CD8-positive, alpha-beta memory T cell (primary cell): ENCODE measurements at places on chromosomes 3 and 15. TPM values are rescaled to one million over a fixed set of nuclear protein-coding genes. Genes with fewer than 3 reads are reported as not detected.

DNA sequence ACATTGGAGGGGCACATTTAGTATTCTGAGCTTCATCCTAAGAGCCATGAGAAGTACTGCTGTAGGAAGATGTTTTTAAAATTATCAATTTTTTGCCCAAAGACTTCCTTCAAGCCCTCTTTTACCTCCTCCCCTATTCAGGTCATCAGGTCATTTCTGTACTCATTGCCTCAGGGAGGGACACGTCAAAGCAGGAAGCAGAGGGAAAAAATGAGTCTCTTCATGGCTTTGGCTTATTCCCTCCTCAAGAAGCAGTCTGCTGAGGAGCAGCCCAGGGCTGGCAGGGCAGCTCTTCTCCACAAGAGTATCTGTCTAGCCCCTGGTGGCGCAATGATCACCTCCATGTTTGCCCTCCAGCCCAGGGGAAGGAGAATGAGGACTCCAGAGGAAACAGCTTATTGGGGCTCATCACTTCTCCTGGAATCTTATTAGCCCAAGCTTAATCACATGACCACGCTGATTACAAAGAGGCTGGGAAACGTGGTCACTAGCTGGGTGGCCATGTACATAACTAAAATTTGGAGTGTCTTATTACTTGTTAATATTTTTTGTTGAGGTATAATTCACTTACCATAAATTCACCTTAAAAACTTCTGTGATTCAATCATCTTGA lies 44.2 kb upstream of the GATA2 start:
- DNase-seq = no peak
- H3K4me1 ChIP-seq = no peaks in the 10 kb centered on the region
- no peak overlapping the region for H3K4me3 ChIP-seq
- no peaks in the 10 kb centered on the region for H3K36me3 ChIP-seq
- H3K27ac ChIP-seq = no peak overlapping the region

DNA sequence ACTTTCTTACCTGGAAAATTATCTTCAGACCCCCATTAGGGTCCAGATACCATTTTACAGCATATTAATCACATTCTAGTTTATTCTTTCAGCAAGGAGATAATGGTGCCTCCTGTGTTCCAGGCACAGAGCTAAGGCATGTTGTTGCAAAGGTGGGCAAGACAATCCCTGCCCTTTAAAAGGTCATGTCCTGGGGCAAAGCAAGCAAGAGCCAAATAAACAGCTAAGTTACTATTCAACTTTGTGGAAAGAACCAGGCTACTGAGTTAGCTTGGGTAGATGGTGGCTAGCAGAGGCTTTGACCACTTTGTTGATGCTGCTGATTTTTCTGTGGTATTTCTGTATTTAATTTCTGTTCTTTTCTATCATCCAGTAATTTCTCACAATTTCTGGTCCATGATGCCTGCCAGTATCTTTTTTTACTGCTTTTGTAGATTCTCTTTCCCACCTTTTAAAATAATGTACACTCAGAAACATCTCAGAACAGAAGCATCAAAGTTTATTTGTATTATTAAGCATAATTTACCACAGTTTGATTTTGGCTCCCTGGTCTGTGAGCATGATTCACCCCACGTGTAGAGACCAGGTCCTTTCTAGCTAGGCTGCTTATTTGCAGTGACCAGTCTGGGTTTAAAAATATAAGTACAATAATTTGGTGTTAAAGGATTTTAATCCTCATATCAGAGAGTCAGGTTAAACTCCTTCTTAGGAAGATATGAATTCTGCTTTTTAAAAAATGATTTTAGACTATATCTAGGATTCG lies 71.5 kb downstream of the LRRC28 start:
- H3K36me3 ChIP-seq = no peaks in the 10 kb centered on the region
- H3K27me3 ChIP-seq = no peaks in the 10 kb centered on the region
- no peaks in the 10 kb centered on the region for H3K4me1 ChIP-seq
- H3K4me3 ChIP-seq = no peak overlapping the region
- H3K27ac ChIP-seq = no peak overlapping the region

- H3K27me3 ChIP-seq = no peaks in the 10 kb centered on the region
- H3K4me3 ChIP-seq = no peak overlapping the region
- H3K4me1 ChIP-seq = no peaks in the 10 kb centered on the region
- H3K27ac ChIP-seq = no peak overlapping the region
- H3K36me3 ChIP-seq = no peaks in the 10 kb centered on the region
Measured at GRCh38 chr3:29333576-29333975, 52.7 kb downstream of the RBMS3 start.

DNA sequence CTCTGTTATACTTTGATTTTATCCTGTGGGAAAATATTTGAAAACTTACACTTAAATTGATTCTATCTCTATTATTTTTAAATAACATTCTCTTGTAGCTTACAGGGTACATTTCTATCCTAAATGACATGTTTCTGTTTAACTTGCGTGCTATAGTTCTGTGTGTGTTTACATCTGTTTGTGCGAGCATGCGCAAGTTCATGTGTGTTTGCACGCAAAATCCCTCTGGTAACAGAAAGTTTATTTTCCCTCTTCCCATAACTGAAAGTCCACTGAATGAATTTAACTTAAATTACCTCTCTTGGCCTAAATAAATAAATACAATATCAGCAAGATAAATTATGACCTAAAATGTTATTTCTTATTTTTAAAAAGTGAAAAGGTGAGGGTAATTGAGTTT lies 117.3 kb upstream of the NEO1 start:
- DNase-seq = no peak
- H3K36me3 ChIP-seq = no peaks in the 10 kb centered on the region
- no peaks in the 10 kb centered on the region for H3K27me3 ChIP-seq
- H3K27ac ChIP-seq = no peak overlapping the region
- H3K4me3 ChIP-seq = no peak overlapping the region

Gene C3orf85
- not detected for total RNA-seq

Gene RBPMS2
- total RNA-seq = not detected
